ENCODE measurements at places on chromosomes 13 and 19.

- DNase-seq, result peak; percentile 28
These were observed 17.9 kb upstream of the ZNF175 start for GRCh38 chr19:51552996-51553725.

DNA sequence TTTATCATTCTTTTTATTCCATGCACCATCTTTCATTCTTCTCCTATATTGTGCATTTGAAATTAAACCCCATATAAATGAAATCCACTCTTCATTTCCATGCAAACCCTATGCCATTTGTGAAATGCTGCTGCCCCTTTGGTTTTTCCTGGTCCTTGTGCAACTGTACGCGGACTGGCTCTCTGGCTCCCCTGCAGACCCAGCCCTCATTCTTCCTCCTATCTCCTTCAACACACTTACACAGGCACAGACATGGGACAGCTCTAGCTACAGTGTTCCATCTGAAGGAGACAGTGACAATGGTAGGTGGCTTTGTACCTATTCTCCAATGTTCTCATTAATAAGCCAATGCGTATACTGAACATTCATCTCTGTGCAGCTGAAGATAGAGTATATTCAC, 81.6 kb downstream of the ESD start:
- no peak for DNase-seq

- peak; percentile 48 for DNase-seq
These were observed 18.3 kb downstream of the VWA8 start for GRCh38 chr13:41942462-41943094.

DNA sequence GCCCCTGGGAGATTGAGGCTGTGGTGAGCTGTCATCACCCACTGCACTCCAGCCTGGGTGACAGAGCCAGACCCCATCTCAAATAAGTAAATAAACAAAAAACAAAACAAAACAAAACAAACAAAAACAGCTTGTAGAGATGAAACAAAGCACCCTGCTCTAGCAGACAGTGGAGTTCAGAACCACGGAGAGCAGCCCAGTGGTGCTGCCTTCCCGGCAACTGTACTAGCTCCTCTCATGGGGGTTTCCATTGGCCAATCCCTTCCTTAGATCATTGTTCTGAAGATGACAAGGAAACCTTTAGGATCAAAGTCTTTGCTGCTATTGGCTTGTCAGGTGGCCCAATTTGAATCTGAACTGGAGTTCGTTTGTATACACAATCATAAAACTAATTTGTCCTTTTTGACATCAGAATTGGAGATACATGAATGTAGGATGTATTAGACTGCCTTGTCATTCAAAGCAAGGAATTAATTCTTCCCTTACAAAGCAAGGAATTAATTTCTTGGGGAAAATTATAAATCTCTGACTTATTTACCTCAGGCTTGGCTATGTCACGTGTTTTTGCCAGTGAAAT, 19.7 kb upstream of the SYCN start:
- peak; percentile 13 for DNase-seq

DNA sequence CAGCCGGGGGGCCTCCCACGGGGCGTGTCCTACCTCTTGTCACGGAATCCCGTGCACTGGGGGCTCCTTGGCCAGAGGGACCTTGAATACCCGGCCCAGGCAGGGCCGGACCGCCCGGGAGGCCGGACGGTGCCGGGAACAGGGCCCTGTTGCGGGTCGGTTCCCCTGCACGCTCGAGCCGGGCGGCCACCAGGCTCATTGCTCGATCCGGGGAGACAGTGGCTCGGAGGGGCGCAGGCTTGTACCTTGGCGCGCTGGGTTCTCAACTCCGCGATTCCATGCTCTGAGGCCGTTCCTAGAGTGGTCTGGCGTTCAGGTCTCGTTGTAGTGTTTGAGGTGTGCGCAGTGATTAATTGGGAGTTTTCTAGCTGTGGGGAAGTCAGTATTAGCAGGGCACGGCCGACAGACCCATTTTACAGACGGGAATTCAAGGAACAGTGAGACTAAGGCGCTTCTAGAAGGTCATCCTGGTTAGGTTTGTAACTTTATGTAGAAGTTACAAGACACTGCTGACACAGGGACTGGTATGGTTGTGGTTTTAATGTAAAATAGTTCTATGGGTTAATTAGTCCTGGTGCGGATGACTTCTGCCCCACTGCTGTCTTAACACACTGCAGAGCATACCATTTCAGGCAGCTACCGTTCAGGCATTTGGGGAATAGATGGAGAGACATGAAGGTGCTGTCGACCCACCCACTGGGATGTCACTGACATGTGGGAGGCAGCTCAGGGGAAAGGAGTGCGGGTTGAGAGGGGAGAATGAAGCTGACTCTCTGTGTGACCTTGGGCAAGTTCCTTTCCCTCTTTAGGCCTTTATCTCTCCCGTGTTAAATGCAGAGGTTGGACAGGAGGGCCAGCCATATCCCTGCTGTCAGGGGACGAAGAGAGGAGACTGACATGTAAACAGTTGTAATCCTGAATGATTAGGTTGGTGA, 592 bp downstream of the CLPTM1 start:
- DNase-seq, result no peak
